AG04450 (cell line): ENCODE measurements at places on chromosomes 1 and 21.

- no peak for DNase-seq
Observed at GRCh38 chr1:66439031-66439740, 94.8 kb upstream of the SGIP1 start.

GRCh38 chr1:68201546-68202238, 30.6 kb downstream of the WLS start:
- DNase-seq = no peak

DNA sequence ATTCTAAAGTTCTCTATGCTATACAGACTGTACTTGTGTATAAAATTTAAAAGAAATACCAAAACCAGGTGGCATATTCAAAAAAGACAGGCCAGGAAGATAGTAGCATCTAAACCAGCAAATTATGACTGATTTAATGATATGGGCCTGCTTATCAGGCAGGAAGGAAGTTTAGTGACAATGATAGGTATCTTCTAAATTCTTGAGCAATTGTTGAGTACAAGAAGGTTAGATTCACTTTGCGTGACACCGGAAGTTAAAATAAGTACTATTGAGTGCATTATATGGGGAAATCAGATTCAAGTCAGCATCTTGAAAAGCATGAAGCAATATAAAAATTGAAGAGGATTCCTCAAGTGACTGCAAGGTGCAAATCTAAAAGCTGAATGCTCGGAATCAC, 186.8 kb upstream of the RGS18 start:
- no peak for DNase-seq

DNA sequence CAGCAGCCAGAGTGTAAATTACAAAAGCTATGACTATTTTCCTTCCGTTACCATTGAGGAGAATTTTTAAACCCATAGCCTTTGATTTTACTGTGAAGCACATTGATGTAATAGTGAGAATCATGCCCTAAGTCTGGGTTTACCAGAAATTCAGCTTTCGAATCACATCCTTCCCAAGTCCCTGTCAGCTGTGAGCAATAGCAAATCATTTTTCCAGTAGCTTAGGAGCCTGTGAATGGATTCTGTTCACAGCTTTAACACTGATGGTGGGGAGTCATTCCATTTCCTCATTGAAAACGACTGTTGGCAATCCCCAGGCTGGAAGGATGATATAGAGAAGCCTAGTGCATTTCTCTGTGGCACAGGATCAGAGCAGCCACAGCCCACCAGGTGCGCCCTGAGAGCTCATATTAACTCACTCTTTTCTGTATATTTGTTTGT, 82.2 kb upstream of the C1orf105 start:
- DNase-seq = no peak

DNA sequence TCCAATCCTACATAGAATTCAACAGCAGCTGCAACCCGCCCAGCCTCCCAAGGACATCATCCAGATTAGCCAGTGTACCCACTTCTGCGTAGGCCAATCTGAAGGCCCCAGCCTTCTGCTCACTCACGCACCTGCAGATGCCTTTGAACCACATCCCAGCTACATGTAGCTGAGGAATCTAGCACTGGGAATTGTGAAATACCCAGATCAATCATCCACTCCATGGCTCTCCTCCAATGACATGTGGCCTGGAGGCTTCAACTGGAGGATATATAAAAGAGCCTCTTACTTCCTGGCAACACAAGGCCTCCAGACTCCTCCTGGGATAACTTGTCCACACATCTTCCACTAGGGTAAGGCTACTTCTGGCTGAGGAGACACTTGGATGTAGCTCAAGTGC, at the start of gene LCE6A:
Gene LCE6A, plus strand, starts transcription at position 301 of the 400 bp plus-strand sequence. CDS start 665 bp downstream, outside the sequence.
- DNase-seq = no peak

- no peak for DNase-seq
Observed at GRCh38 chr1:41240781-41241353, 1.2 kb downstream of the SCMH1 start.

DNA sequence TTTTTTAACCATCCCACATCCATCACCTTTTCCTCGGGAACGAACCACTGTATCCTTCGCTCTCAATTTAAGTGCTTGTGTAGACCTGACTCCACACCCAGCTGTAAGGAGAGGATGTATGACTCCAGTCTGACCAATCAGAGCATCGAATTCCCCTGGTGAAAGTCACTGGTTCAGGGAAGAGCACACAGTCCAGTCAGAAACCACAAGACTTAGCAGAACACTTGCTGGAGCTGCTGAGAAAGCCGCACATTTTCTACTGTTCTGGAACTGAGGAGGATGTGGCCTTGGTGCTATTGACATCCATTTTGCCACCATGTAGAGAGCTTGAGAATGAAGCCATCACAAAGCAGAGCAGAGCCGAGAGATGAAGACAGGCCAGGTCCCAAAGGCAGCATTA, 59.9 kb upstream of the CNN3 start:
- no peak for DNase-seq

DNA sequence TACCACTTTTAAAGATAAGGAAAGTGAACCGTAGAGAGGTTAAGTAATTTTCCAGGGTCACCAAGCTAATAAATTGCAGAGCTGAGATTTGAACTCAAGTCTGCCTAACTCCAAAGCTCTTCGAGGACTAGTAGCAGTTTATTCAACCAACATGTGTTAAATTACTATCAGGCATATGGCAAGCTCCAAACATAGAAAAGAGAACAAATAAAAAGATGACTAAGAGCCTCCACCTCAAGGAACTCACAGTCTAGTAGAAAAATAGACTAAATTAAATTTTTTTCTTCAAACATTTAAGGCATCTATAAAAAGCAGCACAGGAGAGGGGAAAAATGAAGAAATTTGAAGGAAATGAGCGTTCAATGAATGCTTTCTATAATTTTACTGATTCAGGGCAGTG, 22.2 kb downstream of the SLC9C2 start:
- no peak for DNase-seq

DNA sequence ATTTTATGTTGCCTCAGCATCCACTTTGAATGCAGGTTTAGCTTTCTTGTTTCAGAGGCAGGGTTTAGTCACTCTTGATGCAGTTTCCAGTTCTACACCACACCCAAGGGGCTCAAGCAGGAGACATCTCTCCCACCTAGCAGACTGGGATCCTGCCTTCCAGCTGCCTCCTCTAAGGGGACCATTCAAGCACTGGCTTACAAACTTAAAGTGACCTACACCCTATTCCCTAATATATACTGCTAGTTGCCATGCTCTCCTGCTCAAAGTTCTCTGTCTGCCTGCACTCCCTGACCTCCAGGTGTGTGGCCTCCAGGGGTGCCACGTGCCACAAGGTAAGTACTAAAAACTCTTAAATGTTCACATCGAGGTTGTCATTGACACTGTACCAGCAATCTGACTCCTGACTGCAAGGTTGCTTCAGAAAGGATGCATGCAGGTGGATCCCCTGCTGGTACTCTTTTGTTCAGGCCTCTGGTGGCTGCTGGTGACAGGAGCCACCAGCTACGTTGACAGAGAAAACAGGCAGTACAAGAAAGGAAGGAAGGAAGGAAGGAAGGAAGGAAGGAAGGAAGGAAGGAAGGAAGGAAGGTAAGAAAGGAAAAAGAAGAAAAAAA, 185.9 kb downstream of the COQ8A start:
- DNase-seq = no peak

DNA sequence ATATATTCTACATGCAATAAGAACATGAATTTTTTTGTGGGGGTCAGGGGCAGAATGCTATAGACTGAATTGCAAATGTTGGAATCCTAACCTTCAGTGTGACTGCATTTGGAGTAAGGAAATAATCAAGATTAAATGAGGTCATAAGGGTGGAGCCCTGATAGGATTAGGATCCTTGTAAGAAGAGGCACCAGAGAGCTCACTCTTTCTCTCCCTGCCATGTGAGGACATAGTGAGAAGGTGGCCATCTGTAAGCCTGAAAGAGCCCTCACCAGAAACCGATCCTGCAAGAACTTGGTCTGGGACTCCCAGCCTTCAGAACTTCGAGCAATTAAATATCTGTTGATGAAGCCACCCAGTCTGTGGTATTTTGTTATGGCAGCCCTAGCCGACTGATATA, 70.3 kb upstream of the SOX13 start:
- DNase-seq = no peak

GRCh38 chr1:175808573-175808972, 65.2 kb upstream of the TNR start:
- no peak for DNase-seq

GRCh38 chr1:244296003-244296402, 155.7 kb downstream of the ADSS2 start:
- no peak for DNase-seq

- no peak for DNase-seq
Observed at GRCh38 chr1:207284209-207284897, 37.1 kb upstream of the CD55 start.

DNA sequence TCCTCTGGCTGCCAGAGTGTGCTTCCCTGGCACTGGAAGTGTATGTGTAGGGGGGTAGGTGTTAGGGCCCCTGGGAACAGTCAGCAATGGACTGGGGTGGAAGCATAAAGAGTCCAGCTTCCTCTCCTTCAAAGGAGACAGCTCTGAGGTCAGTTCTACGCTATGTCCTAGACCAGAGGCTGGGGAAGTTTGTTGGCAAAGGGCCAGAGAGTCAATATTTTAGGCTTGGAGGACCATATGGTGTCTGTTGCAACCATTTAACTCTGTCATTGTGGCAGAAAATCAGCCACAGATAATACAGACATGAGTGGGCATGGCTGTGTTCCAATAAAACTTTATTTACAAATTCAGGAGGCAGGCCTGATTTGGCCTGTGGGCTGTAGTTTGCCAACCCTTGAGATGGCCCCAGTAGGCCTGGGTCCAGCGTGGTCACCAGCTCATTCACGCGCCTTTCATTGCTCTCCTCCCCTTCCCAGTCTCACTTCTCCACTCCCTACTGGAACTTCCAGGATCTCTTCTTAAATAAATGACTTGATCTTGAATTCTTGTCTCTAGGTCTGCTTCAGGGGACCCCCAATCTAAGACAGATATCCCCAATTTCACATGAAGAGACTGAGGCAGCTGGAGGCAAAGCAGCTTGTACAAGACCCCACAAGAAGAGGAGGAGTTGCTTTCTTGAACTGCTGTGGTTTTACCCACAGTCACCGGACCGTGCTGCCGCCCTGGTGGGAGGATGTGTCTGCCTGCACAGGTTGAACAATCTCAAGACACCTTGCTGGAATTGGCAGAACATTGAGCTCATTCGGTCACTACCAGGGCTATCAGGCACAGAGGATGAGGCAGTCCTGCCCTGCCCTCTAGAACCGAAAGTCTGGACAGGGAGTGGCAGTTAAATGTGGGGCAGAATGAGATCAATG, 162.4 kb upstream of the POU3F1 start:
- no peak for DNase-seq

- DNase-seq = no peak
Observed at GRCh38 chr1:27018316-27018715, 5.7 kb upstream of the TENT5B start.

GRCh38 chr1:9589144-9589718, 520 bp downstream of the TMEM201 start:
- DNase-seq = no peak

DNA sequence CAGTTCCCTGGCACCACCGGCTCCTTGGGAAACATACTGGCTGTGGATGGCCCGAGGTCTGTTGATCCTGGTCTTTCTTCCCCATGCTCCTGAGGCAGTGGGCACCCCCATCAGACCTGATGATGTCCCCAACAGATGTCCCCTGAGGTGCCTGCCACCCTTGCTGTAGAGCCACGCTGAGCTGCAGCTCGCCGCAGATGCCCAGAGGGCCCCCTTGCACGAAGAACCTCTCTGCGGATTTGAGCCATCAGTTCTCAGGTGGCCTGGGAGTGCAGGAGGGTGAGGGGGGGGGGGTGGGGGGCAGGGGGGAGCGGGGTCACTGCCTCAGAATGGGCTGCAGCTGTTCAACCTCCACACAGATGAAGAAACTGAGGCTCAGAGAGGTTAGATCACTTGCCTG, 60.9 kb downstream of the GLIS1 start:
- DNase-seq = no peak

GRCh38 chr1:211741788-211742187, 66.4 kb upstream of the NEK2 start:
- DNase-seq = no peak

- DNase-seq = no peak
Observed at GRCh38 chr1:234709473-234710228, 99.7 kb upstream of the IRF2BP2 start.

DNA sequence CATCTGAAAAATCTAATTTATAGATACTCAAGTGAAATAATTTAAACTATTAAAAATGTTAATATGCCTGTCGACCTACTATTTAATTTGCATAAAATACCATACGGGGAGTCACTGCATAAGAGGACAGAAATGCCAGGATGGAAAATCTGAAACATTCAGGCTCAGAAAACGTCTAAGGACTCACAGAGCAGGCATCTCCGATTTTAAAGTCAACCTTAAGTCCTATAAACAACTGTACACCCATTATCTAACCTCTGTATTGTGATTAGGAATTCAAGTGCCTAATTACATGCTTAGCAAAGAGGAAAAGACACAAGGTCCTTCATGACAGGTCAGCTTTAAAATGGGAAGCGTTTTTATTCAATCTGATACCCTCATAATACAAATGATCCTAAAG, 49.2 kb downstream of the ZBTB18 start:
- DNase-seq = no peak

GRCh38 chr1:18200136-18200717, 92.6 kb downstream of the IGSF21 start:
- DNase-seq = no peak

GRCh38 chr1:239930686-239931262, 160.9 kb upstream of the FMN2 start:
- DNase-seq = no peak

DNA sequence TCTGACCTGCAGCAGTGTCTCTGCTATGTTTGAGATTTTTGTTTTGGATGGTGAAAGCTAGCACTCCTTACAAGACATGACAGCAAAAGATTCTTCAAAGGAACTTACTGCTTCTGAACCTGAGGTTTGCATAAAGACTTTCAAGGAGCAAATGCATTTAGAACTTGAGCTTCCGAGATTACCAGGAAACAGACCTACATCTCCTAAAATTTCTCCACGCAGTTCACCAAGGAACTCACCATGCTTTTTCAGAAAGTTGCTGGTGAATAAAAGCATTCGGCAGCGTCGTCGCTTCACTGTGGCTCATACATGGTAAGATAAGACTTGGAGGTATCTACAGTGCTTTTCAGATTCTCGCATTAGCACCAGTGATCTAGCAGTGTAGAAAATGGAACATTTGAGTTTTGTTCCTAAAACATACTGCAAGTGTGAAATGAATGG, 200.2 kb downstream of the PDE4B start:
- no peak for DNase-seq

- DNase-seq = peak; percentile 41
Observed at GRCh38 chr1:145690587-145691558, 16.3 kb downstream of the PDZK1 start.

DNA sequence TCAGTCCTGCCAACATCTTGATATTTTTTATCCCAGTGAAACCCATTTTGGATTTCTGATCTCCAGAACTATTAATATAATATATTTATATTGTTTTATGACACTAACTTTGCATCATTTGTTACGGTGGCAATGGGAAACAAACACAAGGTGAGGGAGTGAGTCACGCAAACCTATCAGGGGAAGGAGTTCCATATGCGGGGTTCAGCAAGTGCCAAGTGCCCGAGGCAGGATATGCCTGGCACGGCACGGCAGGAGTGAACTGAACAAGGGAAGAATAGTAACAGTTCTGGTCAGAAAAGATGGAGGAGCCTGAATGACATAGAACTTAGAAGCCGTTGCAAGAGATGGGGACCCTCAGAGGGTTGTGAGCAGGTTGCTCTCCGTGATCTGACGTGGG, 7.7 kb upstream of the IL10RB start:
- no peak for DNase-seq

- DNase-seq = no peak
Observed at GRCh38 chr21:43842742-43843141, 22.3 kb upstream of the AGPAT3 start.
